ENCODE measurements at places on chromosomes 6 and 20. TPM values are rescaled to one million over a fixed set of nuclear protein-coding genes. Genes with fewer than 3 reads are reported as not detected.

GRCh38 chr20:37988306-37988954 lies 44.8 kb downstream of the TTI1 start:
- ATAC-seq = no peak

DNA sequence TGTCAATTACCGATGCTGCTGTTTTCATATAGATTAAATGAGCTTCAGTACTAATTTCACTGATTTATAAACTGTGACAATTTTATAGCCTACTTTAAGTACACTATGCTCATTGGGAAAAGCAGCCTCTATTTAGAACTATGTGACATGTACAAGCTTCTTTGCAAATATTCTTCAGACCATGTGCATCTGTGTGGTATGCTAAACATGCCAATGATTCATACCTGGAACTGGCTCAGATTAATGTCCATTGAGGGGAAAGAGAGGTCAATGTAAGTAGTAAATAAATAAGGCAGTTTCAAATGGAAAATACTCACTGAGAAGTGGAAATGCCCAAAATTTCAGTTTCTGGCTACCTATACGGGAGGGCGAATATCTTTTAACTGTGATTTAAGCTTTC lies 777.7 kb downstream of the C6orf118 start:
- no peak for ATAC-seq

- no peak for ATAC-seq
Measured at GRCh38 chr20:60408435-60408834, 450.2 kb downstream of the CDH26 start.

- no peak for ATAC-seq
Measured at GRCh38 chr6:43912598-43913371, 142.8 kb downstream of the VEGFA start.

DNA sequence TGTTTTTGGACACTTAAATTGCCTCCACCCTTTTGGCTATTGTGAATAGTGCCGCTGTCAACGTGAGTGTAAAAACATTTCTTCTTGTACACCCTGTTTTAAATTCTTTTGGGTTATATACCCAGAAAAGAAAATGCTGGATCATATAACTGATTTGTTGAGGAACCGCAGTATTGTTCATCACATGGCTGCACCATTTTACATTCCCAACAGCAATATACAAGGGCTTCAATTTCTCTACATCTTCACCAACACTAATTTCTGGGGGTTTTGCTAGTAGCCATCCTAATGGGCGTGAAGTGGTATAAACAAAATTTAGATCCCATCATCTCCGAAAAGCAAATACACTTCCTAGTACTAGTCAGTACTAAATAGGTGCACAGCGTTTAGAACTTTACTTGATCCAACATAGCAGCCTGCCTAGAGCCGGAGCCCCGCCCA lies 579 bp upstream of the BPHL start:
- peak; percentile 2 for ATAC-seq

DNA sequence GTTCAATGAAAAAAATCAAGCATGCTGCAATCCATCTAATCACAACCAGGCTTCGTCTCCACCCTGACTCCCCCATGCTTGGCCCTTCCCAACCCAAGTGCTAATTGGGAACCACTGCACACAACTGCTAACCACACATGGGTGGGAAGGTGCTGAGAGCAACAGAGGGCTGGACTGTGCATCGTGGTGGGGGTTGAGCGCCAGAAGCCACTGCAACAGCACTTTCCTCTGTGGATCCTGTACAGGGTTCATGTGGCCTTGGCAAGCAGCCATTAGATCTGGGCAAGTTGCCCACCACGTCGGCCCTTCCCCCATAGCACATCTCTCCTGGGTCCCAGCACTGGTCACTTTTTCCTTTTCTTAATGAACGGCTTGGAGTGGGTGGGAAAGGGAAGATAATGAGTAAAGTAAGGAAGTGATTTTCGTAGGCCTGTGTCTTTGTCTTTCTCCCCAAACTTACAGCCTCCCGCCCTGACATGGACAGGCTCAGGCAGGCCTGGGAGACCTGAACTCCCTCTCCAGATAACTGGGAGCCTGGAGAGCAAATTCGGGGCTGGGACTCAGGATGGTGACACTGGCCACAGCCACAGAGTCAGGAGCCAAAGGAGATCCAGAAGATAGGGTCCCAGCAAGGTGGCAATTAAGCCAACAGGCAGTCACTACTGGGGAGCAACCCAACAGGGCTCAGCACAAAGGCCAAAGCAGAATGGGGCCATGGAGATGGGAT lies 34.4 kb upstream of the MRPS10 start:
- ATAC-seq = peak; percentile 96

Gene SPEF1
- 0.95 TPM for total RNA-seq

Gene MARCKS
- total RNA-seq = 146 TPM

Measured in motor neuron (in vitro differentiated cells).